GM12864 (cell line): ENCODE measurements at places on chromosomes 7 and 10.

DNA sequence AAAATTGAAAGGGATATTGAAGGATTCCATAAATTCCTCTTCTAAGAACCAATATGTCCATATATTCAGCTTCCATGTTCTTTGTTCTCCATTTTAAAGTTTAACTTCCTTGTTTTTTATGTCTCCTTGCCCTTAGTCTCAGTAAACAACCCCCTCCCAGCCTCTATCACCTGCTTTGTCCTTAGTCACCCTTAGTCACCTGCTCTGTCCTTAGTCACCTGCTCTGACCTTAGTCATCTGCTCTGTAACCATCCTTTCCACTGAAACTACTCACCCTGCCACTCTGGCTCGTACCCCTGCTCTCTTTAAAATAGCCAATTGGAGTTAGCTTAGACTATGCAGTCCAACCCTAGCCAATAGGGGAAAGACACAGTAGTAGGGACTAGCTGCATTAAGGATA is 136.2 kb upstream of the TMEM106B start:
- no peak for DNase-seq

- DNase-seq = no peak
These were observed 330.0 kb downstream of the BBS9 start for GRCh38 chr7:33459340-33459751.

- DNase-seq = no peak
These were observed 31.9 kb upstream of the OPTN start for GRCh38 chr10:13068071-13068470.

- no peak for DNase-seq
These were observed 1194.4 kb upstream of the SORCS1 start for GRCh38 chr10:108358912-108359311.

- no peak for DNase-seq
These were observed 1.5 kb downstream of the SMARCD3 start for GRCh38 chr7:151246851-151247580.

DNA sequence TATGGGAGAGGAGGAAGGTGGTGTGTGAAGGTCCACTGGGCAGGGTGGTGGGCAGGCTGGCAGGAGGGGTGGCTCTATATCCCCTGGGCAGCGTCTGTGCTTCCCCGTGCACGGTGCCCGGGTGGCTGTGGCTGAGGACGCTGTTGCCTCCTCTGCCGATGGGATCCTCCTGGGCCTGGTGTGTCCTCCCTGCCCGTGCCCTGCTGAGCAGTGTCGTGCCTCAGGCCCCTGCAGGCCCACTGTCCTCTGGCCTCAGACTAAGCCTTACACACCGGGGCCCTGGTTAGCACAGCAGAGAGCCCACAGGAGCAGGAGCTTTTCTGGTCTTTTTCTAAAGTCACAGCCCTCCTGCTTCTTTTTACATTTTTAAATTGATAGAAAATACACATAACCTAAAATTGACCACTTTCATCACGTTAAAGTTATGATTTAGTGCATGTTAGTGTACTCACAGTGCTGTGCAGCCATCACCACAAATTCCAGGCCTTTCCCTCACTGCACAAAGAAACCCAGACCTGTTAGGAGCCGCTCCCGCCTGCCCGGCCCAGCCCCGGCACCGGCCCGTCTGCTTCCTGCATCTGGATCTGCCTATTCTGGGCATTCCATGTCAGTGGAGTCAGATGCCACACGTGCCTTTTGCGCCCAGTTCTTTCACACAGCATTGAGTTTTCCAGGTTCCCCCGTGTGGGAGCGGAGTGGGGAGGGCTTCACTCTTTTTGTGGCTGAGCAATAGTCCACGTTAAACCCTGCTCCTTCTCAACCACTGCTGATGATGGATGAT is 19.4 kb downstream of the PFKFB3 start:
- no peak for DNase-seq

GRCh38 chr10:97388152-97388551 is 13.0 kb downstream of the RRP12 start:
- no peak for DNase-seq

DNA sequence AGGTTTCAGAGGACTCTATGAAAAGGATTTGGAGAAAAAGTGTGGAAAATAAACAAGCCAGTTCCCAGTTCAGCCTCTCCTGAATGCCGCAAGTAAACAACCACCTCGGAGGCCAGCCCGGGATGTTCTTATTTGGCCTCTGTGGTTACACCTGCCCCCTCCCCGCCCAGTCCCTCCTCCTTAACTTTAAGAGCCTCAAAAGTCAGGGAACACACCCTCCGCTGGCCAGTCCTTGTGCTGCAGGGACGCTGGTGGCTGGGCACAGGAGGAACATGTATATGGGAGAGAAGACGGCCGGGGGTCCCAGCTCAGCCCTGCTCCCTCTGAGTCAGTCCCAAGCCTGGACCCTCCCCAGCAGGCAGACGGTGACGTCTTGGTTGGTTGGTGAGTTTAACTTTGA is 6.1 kb downstream of the CHST3 start:
- no peak for DNase-seq

DNA sequence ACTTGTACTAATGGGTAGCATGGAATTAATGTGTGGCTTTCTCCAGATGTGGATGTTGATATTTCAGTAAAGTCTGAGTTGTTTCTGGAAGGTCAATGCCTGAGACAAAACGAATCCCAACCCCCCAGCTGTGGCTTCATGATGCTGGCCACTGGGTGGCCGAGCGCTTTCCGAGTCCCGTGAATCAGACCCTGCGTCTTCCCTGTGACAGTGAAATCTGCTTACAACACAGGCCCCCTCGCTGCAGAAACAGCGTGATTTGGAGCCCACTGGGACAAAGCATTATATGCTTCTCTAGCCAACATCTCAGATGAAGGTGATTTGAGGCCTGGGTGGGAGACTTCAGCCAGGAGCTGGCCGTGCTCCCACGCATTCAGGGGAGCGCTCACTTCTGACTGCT is 124.7 kb downstream of the WDR37 start:
- DNase-seq = no peak
